Astrocyte (in vitro differentiated cells and primary cell): ENCODE measurements at places on chromosomes 1 and 21. TPM values are rescaled to one million over a fixed set of nuclear protein-coding genes. Genes with fewer than 3 reads are reported as not detected.

The NDUFV3 gene
- 42.5 and 45.7 TPM in 2 replicates for total RNA-seq

The SPRR3 gene
- total RNA-seq: 0.70 and 3.0 TPM in 2 replicates

The FAM167B gene
- total RNA-seq: 0.64 and 0.75 TPM in 2 replicates

The CA6 gene
- total RNA-seq: not detected in 2 replicates

The ACBD3 gene
- 66.7 and 69.4 TPM in 2 replicates for total RNA-seq

The NUDT4B gene
- total RNA-seq: 0.79 and 1.2 TPM in 2 replicates

DNA sequence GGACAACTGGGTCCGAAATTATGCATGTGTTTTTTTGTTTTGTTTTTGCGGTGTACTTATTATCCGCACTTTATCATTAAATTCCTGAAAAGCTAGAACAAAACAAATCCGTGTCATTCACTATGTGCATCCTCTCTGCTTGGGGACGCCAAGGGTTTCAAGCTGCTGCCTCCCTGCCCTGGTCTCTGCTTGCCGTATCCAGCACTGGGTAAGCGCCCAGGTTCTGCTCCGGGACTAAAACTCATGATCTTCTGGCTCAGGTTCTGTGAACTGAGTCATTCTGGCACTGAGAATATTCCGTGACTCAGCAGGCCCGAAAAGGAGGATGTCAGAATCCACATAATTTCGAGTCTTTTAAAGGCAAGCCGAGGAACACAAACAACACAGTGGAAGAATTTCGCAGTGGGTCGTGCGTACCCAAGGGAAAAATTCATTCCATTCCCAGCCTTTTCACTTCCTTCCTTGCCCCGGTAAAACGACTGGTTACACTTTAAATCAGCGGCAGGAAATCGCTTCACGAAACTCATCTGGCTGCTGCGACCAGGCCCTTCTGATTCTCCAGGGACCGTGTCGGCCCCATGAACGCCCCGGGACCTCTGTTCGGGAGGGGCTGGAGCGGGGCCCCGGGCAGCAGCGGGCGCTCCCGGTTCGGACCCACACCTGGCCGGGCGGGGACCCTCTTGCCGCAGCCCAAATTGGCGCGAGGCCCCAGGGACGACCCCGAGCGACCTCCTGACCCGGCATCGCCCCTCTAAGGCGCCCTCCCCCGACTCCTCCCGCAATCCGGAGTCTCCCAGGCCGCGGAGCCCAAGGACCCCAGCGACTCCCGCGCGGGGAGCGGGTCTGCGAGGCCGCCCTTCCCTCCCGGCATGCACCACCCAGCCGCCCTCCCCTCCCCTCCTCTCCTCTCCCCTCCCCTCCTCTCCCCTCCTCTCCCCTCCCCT is 746 bp upstream of the LAMC1 start:
- peak; percentile 95 for DNase-seq

GRCh38 chr21:37272897-37273296 is 5.8 kb upstream of the VPS26C start:
- no peak for DNase-seq

DNA sequence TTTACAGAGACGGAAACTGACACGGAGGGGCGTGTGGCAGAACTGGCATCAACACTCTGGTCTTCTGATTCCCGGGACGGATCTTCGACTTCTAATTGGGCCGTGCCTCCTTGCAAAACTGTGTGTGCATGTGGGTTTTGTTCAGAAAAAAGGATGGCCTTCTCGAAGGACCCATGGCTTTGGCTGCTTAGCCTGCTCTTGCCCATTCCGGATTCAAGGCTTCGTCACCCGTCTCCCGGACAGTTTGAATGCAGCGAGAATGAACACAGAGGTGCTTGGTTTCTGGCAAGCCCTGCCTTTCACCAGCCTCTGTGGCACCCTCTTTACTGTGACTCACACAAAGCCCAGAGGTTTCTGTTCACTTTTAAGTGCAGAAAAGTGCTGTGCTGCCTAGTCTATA is 120.1 kb downstream of the PRDM2 start:
- DNase-seq: no peak

- DNase-seq: no peak
Observed at GRCh38 chr21:35128536-35128935, 79.4 kb upstream of the RUNX1 start.

- no peak for DNase-seq
Observed at GRCh38 chr1:179053486-179053885, 27.8 kb downstream of the FAM20B start.

DNA sequence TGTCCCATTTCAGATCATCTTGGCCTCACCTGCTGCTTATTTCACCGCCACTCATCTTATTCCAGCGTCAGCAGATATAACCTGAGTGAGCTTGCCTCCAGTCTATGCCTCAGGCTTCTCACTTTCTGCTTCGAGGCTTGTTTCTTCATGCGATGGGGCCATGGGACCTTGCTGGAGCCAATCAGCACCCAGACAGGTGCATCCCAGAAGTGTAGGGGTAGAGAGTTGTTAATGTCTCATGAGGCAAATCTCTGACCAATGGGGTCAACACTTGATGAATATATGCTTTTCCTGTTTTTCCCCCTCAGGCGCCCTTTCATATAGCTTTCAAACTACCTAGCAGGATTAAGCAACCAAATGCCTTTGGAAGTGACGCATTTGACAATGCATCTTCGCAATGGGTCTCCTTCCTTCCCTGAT is 935 bp upstream of the YIPF1 start:
- no peak for DNase-seq

DNA sequence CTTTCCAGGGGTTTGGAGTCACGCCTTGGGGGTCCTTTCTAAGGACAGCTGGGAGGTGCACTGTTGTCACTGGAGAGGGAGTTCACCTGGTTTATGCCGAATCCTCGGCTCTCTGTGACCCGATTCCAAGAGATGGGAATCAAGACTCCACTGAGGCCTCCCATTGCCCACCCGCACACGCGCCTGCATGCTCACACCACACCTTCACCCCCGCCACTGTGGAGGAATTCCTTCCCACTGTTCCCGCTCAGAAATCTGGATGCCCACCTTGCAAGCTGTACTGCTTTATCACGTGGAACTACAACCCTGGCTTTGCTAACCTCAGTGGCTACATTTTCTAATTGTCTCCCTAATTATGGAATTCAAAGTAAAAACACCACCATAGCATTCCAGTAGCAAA is 29.2 kb downstream of the PGBD5 start:
- no peak for DNase-seq

DNA sequence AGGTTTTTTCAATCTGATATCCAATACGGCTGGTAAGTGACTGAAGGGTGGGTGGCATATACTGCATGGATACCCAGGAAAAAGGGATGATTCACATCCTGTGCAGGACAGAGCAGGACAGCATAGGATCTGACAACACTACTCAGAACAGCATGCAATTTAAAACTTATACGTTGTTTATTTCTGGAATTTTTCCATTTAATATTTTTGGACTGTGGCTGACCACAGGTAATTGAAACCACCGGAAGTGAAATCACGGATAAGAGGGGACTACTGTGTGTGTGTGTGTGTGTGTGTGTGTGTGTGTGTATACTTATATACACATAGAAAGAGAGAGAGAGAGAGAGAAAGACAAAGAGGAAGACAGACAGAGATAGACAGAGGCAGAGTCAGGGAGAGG is 23.0 kb downstream of the ERICH3 start:
- peak; percentile 71 for DNase-seq

DNA sequence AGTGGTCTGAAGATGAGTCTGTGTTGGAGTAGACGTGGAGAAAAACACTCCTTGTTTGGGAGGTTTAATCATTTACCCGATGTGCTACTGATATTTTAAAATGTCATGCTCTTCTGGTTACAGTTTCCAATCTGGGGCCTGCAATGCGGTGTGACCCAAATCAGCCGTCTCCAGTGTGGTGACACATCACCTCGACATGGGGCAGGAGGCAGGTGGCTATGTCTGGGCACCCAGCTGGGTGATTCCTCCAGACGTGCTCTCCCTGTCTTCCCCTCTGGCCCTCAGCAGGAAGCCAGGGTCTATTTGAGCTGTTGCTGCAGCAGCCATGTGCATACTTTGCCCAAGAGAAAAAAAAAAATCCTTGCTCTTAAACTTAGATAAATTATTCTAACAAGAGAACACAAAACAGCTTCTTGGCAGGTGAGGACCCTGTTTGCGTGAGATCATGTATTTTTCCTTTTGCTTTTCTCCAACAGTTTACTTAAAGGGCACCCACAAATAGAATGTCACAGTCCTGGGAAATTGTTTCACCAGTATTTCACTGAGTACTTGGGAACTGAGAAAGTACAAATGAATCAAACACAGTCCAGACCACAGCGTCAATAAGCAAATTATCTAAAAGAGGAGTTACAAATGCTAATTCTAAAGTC is 38.9 kb upstream of the MAP10 start:
- peak; percentile 38 for DNase-seq

GRCh38 chr1:65418522-65419185 is 1.8 kb upstream of the LEPR start:
- no peak for DNase-seq

- no peak for DNase-seq
Observed at GRCh38 chr1:175443332-175443731, 250.8 kb upstream of the KIAA0040 start.

GRCh38 chr21:36859744-36860501 is 106.5 kb downstream of the HLCS start:
- DNase-seq: no peak

DNA sequence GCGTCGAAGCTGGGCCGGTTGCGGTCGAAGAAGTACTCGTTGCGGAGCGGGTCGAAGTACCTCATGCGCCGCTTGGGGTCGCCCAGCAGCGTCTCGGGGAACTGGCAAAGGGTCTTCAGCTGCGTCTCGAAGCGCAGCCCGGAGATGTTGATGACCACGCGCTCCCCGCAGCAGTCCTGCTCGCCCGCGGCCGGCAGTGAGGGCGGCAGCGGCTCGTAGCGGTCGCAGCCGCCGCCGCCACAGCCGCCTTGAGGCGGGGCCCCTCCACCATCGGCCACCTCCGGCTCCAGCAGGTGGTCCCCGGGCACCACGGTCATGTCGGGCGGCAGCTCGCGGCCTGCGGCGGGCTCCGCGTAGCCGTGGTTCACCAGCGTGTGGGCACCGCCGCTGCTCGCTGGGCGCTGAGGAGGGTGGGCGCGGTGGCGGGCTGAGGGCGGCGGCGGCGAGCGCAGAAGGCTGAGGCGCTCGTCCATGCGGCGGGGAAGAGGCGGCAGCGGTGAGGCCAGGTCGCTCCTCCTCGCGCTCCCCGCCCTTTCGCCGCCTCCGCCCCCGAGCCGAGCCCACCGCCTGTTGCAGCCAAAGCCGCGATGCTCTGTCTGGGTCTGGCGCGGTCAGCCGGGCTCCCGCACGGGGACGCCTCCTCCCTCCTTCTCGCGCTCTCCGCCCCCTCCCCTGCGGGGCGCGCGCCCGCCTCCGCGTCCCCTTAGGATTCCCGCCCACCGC is at the start of gene KCNA3:
TSS of gene KCNA3 (minus strand) at position 604 of the 723 bp plus-strand sequence. CDS start at position 473, 131 bp downstream.
- no peak for DNase-seq

GRCh38 chr1:30668024-30668423 is 55.4 kb downstream of the MATN1 start:
- peak; percentile 16 for DNase-seq

- DNase-seq: no peak
Observed at GRCh38 chr1:153805886-153806719, 30.9 kb downstream of the SLC27A3 start.

DNA sequence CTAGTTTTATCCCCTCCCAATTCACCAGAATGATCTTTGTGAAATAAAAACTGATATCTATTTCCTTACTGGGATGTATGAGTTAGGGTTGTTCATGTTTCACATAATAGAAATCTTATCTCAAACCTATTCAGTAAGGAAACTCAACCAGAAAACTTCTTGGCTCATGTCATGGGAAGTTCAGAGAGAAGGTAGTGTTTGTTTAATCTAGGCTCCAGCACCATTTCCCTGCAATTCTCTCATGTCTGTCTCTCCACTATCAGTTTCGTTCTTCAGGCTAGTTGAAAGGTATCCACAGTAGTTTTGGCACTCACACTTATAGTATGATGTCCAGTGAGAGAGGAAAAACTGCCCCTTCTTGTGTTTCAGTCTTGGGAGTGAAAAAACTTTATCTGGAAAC is 34.6 kb upstream of the UHMK1 start:
- DNase-seq: no peak

DNA sequence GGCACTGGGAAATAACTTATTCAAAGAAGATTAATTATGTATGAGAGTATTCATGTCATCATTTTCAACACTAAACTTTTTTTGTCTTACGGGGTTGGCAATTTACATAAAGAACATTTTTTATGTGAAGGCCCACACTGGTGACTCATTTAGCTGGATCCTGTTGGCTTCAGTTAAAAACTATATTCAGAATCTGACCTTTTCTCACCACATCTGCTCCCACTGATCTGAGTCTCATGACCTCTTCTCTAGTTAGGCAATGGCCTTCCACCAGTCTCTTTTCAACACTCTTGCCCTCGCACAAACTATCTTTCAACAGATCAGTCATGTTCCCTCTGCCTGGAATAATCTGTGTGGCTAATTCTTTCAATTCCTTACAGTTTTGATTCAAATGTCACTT is 53.4 kb downstream of the TMPRSS15 start:
- peak; percentile 12 for DNase-seq

DNA sequence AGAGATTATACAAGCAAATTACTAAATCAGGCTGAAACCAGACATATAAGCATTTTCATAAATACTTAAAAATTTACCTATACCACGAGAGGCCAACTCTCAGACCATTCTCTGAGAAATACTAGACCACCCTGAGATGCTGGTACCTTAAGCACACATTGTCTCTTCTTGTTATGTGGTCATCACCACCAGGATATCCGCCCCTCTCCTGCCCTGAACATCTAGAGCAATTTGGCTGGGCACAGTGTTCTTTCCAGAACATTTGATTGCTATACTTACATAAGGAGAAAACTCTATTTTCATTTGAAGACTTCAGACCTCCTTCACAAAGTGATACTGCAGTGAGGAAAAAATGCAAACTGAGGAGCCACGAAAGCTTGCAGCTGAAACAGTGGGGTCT is 36.2 kb upstream of the DUSP10 start:
- DNase-seq: no peak

- DNase-seq: peak; percentile 18
Observed at GRCh38 chr1:163263818-163264655, 57.7 kb upstream of the NUF2 start.

DNA sequence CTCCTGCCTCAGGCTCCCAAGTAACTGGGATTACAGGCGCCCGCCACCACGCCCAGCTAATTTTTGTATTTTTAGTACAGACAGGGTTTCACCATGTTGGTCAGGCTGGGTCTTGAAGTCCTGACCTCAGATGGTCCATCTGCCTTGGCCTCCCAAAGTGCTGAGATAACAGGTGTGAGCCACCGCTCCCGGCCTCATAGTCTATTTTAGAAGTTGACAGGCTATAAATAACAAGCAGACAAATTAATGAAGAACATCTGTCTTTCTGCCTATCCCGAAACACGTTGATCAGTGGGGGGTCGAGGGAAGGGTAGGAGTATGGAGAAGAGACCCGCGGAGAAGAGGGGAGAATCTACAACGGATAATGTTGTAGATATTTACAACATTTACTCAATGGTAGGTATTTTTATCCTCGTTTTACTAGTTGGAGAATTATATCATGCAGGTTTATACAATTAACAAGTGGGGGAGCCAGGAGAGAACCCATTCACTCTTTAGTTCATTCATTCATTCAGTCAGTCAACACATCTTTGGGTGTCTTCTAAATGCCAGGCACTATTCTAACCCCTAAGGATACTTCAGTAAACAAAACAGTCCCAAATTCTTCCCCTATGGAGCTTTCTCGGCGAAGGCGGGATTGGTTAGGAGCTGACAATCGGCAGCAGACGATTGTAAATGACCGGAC is 497 bp upstream of the IFNAR2 start:
- no peak for DNase-seq
